HepG2 (cell line): ENCODE measurements at places on chromosomes 1 and 21. TPM values are rescaled to one million over a fixed set of nuclear protein-coding genes. Genes with fewer than 3 reads are reported as not detected.

GRCh38 chr1:115652236-115652788 is 10.5 kb downstream of the VANGL1 start:
- DNase-seq: no peak

The RIPPLY3 gene
- total RNA-seq: 0.09 and 0.13 TPM in 2 replicates

- DNase-seq: no peak
Measured at GRCh38 chr1:244056577-244056976, 5.5 kb downstream of the ZBTB18 start.

DNA sequence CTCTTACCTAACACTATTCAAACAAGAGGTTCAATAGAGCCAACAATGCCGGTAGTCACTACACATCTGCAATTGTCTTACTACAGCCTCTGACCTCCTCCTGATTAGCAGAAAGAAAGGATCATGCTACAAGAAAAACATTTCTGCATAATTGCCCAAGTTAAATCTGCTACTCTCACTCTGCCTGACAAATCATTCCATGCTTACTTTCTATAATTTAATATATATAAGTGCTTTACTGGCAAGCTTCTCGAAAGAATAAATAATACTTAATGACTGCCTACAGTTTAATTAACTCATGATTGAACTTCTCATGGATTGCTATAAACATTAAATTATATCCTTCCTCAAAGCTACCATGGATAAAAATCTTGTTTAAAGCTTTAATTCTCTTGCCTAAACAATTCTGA is 156.0 kb downstream of the SLC45A1 start:
- DNase-seq: peak; percentile 53

DNA sequence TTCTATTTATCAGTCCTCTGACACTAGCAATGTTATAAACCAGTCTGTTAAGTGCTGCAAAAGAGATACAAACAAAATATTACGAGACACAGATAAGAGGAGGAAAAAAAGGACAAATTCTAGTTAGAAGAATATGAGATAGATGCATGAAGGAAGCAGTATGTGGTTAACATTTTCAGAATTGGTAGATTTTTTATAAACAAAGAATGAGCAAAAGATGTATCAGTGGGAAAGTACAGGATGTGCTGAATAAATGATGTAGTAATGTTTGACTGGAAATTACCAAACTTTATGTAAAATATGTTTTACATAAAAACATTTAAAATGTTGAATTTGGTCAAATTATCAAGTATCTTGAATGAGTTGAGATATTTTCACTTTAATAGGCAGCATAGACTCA is 574.2 kb downstream of the NUF2 start:
- no peak for DNase-seq

DNA sequence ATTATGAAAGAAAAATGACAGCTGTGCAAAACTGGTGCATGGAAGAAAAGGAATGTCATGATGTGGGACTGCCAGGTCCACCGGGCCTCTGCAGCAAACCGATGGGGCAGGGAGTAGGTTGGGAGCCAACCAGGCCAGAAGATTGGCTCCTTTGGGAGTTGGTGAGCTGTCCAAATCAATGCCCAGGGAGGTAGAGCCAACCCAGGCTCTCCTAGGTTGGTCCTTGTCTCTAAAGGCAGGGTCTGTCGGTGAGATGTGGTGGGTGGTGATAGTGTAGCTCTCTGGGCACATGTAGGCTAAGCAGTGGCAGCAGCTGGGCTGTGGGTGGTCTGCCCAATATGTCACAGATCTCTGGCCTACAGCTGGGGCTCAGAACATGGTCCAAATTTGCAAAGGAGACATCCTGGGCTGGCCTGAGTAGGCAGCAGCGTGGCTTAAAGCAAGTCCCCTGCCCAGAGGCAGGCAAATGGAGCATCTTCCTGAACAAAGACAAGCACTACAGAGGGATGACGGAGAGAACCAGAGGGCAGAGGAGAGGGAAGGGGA is 61.2 kb upstream of the PRDX6 start:
- no peak for DNase-seq

GRCh38 chr1:82710091-82710490 is 909.4 kb downstream of the ADGRL2 start:
- no peak for DNase-seq

DNA sequence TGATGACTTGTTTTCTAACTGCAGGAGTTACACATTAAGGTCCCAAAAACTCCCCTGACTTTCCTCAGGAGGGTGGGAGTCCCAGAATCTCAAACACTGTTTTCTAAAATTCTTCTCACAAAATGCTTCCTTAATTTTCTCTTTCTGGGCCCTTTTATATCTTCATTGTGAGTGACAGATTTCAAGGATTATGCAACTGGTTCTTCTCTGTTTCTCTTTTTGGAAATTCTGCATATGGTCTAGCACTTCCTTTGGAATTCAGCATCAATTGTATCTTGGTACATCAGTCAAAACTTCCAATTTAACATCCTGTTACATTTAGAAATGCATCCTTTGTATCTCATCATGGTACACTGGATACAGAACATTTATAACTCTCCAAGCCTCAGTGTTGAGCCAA is 59.7 kb downstream of the LMO4 start:
- DNase-seq: no peak

The SLC6A17 gene
- total RNA-seq: not detected in 2 replicates

The TNFSF18 gene
- total RNA-seq: not detected in 2 replicates

The LCE3E gene
- total RNA-seq: not detected in 2 replicates

DNA sequence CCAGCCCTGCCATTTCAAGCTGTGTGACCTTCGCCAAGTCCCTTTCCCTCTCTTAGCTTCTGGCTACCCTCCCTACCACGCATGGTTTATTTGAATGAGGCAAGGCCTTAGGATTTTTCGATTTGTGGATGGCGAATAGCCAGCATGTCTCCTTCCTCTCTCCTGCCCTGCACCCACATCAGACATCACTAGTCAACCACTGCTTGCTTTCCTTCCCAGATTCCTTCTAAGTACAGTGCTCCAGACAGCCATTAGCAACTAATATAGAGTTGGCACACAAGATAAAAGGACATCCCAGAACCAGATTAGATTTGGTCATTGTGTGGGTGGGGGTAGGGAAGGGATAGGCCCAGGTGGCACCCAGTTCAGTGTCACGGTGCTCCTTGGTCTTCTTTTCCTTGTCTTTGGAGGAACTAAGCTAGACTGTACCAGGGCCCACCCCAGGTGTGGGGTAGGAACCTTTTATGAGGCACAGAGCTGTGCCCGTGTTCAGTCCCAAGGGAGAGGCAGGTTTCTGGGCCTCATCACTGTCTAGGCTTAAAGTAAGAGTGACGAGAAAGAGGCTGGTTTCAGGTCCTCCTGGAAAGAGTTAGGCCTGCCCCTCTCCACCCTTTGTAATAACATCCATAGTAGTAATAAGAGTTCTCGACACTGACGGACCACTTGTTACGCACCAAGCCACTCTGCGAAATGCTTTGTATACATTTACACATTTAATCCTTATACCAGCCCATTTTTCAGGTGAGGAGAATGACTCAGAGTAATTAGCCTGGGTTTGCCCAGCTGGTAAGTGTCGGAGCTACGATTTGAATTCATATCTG is 8.6 kb downstream of the ALPL start:
- no peak for DNase-seq

- DNase-seq: peak; percentile 44
Measured at GRCh38 chr1:209576392-209577197, 6.9 kb upstream of the CAMK1G start.

The MTARC1 gene
- 64.2 and 106 TPM in 2 replicates for total RNA-seq

The FLG2 gene
- not detected in 2 replicates for total RNA-seq

The OR2AJ1 gene
- not detected in 2 replicates for total RNA-seq

DNA sequence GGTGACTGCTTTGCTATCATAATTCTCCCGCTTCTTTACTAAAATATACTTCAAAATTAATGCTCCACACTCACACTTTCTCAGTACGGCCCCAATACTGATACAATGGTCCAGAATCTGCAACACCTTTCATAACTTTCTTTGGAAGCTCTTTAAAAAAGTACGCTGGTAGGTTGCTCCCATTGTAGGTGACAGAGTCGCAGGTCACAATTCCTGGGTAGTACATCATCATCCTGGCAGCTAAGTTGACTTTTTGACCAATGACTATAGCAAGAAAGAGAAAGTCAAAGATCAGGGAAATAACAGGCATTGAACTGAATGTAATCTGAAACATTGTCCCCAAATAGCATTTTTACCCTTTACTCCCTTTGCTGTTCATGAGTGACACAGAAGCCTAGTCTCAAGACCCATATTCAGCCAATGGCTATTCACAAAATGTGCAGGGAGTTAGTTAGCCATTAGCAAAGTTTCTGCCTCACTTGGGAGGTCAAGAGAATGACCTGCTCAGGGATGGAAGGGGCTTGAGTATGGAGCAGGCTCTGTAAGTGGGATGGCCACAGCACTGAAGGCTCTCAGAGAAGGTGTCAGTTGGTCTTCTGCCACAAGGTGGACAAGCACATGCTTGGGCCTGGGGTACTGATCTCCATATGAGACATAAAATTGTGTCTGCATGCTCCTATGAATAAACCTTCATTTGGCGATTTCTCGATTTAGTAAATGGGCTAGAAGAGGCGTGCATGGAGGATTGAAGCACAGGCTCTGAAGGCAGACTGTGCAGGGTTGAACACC is 35.4 kb downstream of the ADCY10 start:
- peak; percentile 17 for DNase-seq

GRCh38 chr1:36737767-36738166 is 255.1 kb upstream of the CSF3R start:
- no peak for DNase-seq

GRCh38 chr1:109140392-109140791 is 26.5 kb downstream of the ELAPOR1 start:
- DNase-seq: no peak

The CFAP107 gene
- not detected in 2 replicates for total RNA-seq

DNA sequence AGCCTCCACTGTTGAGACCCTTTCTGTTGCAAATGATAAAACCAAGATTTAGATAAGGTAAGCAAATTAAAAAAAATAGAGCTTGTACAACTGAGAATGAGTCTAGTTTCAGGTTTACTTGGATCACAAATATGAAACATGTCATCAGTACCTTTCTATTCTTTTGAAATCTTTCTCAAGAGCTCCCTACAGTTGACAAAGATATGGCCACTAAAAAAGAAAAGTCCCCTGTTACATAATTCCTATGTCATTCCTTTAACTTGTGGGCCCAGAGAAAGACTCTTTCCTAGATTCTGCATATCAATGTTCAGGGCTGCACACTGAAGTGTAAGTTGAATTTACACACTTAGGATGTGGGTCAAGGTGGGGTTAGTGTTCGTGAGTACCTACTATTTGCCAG is 168.1 kb downstream of the PLA2G4A start:
- no peak for DNase-seq

- no peak for DNase-seq
Measured at GRCh38 chr1:39877231-39877778, 6.0 kb downstream of the TRIT1 start.

The SPRR2E gene
- total RNA-seq: not detected in 2 replicates

- no peak for DNase-seq
Measured at GRCh38 chr1:27713139-27713725, 12.5 kb upstream of the FAM76A start.

- DNase-seq: no peak
Measured at GRCh38 chr1:12080773-12081556, 17.9 kb downstream of the TNFRSF8 start.

The LRRC53 gene
- total RNA-seq: not detected in 2 replicates

GRCh38 chr1:102970496-102971078 is 137.7 kb downstream of the COL11A1 start:
- peak; percentile 57 for DNase-seq

DNA sequence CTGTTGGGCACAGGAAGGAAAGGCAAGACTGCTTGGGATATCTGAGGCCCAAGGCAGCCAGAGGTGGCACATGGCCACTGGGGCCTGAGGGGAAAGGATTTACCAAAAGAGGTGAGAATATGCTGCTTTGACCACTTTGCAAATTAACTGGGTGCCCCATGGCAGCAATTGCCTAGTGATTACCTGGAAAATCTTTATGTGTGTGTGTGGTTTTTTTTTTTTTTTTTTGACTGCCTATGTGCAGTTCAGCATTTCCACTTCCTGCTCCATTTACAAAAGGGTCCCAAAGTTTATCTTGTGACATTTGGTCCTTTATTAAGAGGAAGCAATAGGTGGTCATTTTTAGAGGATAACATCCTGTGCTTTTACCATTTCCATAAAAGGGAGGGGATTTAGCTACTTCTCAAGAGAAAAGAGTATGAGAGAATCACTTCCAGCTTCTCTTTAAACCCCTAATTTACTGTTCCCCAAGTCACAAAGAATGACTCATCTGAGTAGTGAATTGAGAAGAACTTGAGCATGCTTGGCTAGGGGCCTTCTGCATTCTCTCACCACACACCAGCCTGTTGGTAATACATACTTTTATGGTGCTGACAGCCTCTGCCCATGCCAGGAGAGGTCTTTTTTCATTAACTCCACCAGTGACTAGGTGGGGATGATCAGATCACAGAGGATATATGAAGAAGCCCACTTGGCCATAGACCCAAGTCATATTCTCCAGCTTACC is 52.1 kb downstream of the SYDE2 start:
- DNase-seq: no peak

DNA sequence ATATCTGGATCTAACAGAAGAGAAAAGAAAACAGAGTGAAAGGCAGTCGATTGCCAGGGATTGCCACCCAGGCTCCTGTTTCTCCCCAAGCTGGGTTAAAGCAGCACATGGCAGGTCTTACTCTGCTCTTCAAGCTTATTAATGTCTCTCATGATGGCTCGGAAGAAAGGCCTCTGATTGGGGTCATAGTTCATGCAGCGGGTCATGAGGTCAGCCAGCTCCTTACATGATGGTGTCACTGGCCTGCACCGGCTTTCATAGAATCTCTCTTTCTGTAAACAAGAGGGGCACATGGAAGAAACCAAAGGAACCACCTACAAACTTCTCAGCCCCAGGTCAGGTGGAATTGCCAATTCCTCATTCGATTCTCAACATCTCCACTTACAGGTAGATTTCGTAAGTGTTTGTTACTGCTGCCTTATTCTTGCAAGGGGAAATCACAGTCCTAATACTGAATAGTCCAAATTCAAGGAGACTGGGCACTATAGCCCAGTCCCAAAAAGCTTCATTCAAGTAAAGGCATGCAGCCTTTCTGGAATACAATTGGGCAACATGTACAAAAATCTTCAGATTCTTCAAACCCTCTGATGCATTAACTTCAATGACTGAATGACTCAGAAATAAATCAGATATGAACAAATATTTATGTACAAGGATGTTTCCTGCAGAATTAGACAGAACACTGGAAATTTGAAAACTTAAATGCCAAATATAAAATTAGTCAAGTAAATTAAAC is 96.6 kb downstream of the RAVER2 start:
- no peak for DNase-seq

DNA sequence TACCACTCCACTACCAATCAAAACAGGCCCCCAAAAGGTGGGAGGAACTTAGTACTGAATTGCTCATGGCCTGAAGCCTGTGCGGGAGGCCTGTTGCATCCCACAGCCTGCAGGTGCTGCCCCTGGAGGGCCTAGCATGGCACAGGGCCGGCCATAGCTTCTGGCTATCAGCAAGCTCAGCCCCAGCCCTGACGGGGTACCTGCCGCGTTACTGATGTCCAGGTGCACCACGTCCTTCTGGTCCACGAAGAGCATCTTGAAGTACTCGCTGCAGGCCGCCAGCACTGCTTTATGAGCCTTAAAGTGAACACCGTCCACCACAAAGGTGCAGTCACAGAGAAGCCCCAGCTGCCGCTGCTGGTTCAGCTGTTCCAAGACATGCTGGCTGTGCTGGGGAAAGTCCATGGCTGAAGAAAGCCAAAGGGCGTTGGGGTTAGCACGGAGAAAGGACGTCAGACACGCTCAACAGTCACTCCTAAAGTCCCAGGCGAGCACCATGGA is 27.8 kb downstream of the ZBTB17 start:
- no peak for DNase-seq

The CLIC4 gene
- 77.4 and 120 TPM in 2 replicates for total RNA-seq
